ENCODE measurements at places on chromosomes 4 and X.

GRCh38 chr4:111838406-111838930 is 306.8 kb upstream of the FAM241A start:
- no peak for DNase-seq

DNA sequence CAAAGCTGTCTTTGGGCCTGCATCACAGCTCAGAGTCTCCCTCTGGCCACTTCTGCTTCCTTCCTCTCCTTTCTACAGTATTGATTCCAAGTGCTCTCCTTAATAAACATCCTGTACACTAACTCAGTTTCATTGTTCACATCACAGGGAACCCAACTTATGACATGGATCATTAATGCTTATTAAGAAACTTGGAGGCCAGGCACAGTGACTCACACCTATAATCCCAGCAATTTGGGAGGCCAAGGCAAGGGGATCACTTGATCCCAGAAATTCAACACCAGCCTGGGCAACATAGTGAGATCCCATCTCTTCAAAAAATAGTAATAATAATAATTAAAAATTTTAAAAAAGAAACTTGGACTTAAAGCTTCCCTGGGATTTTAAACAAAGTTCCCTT is 89.2 kb upstream of the EFHC2 start:
- DNase-seq, result no peak

GRCh38 chr4:56505269-56506130 is at the start of gene ARL9:
Gene ARL9 (plus strand): TSS chr4:56505791. CDS start chr4:56505863, 72 bp downstream.
- DNase-seq, result peak; percentile 55

DNA sequence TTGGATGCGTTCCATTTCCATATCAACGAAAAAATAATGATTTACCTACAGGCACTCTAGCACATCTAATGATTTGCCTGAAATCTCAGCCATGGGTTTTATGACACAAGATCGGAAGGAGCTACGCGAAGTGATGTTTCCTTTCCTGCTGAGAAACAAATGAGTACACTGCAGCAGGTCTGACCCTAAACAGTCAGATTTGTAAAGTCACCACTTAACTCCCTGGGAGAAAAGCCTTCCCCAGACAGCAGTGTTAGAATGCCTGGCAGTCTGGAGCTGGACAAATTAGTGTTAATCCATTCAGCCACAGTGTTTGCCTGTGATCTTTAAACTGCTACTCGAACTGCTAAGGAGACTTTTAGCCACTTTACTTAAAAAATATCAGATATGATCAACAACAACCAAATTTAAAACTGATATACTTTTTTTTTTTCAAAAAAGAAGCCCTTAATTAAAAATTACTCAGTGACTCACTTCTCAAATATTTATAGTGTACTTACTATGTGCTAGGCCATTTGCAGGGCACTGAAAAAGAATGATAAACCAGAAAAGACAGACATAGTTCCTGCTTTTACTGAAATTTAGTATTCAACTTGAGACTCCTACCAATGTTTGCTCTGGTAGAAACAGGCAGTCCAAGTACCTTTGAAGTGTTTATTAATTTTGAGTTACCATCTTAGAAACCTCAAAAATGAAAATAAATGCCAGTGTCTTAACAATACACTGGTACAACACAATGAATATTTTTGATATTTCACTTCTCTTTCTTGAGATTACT is 104.5 kb downstream of the SHISA3 start:
- no peak for DNase-seq

DNA sequence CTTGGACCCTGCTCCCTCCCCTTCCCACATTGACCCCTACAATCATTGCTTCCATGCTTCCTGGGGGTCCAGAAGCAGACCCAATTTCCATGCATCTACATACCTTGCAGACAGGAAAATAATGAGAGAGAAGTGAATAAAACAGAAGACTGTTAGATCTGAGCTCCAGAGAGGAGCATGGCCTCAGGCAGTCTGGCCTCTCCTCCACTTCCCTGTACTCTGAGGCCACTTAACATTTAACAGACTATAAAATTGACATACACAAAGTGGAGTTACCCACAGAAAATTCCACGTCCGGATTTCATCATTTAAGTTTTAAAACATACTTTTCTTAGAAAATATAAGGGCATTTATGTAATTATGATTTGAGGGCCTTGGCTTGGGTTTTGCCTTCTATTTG is 2.1 kb upstream of the PRSS12 start:
- no peak for DNase-seq

DNA sequence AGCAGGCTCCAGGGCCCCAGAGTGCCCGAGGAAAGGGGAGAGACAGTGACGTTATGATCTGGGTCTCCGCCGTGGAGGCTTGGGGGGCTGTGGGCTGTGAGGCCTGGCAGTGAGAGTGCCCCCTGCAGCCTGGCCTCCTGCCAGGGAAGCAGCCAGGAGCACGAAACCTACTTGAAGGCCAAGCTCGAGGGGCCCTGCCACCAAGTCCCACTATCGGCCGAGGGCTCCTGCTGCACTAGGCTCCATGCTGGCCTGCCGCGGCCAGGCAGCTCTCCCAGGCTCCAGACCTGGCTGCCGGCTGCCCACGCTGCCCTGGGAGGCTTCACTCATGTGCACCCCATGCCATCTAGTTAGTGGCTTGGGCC is 18.7 kb downstream of the FLNA start:
- DNase-seq, result no peak

- DNase-seq, result no peak
Measured at GRCh38 chrX:136176399-136176825, 29.1 kb downstream of the FHL1 start.

GRCh38 chr4:156169011-156169410 is 215.3 kb upstream of the CTSO start:
- DNase-seq, result no peak

DNA sequence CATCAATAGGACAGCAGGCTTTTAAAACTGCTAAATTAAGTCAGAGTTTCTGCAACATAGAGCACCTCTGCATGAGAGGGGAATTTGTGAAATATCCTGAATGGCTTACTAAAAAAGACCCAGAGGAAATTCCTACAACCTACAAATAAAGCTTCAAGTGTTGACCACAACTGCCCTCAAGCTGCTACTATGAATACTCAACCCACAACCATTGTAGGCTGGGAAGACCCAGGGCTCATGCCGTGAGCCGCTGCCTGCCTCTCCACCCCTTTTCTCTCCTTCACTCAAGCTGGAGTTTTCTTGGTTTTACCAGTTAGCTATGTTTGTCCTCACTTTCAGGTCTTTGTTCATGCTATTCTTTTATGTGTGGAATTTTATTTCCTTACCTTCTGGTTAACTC is 151.6 kb downstream of the EMCN start:
- DNase-seq, result no peak

DNA sequence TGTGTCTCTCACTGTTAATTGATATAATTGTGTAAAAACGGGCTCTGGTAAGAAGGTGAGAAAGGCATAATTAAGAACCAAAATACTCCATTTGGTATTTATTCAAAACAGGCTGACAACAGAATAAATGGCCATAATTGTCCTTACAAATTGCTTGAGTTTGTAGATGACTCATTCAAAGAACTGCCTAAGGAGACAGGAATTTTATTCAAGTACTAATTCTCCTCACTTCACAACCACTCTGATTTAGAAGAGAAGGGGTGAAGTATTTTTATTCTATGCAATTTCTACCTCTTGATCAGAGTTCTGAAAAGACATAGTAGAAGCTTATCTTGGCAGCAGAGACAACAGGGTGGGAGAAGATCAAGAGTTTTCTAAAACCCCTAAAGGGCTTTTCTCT is 43.1 kb downstream of the ATP11C start:
- DNase-seq, result no peak

DNA sequence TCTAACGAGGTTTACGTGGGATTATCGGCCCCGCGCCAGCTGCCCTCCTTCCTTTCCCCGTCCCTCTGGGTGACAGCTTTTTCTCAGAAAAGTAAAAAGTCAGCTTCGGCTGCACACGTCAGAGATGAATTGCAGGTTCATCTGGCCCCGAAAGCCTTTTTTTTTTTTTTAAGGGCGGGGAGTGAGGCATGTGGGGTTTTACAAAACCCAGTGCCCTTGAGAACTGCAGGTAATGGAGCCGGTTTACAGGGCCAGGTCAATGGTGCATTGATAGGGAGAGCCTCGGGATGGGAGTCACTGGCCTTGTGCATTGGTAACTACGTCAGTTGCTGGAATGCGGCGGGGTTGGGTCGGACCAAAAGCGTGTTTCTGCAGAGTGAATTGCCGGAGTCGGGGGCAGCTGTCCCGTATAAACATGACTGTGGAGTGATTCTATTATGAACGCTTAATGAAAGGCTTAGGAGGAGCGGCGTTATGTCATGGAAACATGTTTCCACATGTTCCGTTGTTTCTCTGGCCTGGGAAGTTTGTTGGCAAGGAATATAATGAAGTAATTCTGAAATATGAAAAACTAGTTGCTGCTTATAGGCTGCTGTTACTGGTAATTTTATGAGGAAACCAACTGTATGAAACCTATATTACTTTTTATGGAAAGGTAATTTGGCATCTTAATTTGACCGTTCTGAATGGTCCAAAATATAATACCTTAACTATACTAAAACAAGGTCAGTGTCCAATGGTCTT is 1.1 kb downstream of the HSPA4L start:
- no peak for DNase-seq

GRCh38 chr4:121738780-121739535 is 26.0 kb downstream of the SMIM43 start:
- DNase-seq, result no peak

GRCh38 chrX:41781500-41781899 is 57.5 kb downstream of the GPR82 start:
- peak; percentile 11 for DNase-seq

DNA sequence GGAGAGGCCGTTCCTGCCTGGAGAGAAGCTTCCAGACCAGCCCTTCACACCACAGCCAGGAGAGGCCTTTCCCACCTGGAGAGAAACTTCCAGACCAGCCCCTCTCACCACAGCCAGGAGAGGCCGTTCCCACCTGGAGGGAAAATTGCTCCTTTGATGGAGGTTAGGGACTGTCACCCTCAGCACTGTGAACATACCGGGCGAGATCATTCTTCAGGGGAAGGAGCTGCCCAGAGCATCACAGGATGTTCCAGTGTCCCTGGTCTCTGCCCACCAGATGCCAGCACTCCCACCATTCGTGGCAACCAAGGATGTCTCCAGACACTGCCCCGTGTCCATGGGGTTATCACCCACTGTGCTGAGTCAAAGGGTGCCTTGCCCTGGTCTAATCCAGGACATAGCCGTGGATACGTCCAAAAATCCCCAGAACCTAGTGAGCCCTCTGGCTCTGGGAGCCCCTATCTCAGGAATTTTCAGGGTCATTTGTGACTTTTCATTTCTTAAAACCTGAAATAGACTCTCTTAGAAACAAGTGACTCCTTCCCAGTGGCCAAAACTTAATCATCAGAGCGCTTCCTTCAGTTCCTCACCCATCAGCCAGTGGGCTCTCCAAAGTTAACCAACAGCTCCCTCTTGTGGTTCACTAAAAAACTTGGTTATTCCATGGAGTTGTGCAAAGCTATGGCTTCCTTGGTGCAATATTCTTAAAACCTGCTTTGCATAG is 80.2 kb downstream of the CRMP1 start:
- peak; percentile 3 for DNase-seq

GRCh38 chrX:150155436-150156035 is 207.6 kb upstream of the MAMLD1 start:
- no peak for DNase-seq

DNA sequence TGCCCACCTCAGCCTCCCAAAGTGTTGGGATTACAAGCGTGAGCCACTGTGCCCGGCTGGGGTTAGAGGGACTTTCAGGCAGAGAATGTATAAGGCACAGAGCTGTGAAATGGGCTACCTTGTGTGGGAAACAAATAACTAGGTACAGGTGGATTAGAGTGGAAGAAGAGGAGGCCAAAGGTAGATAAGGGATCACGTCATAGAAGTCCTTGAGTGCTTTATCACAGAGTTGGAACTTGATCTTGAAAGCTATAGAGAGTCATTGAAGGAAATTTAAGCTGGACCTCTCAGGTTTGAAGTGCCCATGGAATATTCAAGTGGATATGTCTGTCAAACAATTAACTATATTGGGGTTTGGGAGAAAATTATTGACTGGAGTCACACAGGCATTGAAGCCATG is 8.4 kb downstream of the N4BP2 start:
- DNase-seq, result no peak

Data from naive thymus-derived CD8-positive, alpha-beta T cell (primary cell).